ENCODE measurements at places on chromosomes 16 and 17.

DNA sequence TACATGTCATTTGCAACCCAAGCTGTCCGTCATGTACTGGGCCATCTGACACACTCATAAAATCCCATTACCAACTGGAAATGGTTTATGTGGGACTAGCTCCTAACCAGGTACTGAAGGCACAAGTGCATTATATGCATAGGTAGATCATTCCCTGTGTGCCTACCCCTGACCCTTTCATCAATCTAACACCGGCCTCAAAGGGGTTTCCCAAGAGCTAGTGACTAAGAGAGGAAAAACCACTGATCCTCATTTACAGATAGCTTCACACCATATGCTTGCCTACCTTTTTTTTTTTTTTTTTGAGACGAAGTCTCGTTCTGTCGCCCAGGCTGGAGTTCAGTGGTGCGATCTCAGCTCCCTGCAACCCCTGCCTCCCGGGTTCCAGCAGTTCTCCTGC is 449.8 kb downstream of the SLC39A11 start:
- DNase-seq, result no peak

DNA sequence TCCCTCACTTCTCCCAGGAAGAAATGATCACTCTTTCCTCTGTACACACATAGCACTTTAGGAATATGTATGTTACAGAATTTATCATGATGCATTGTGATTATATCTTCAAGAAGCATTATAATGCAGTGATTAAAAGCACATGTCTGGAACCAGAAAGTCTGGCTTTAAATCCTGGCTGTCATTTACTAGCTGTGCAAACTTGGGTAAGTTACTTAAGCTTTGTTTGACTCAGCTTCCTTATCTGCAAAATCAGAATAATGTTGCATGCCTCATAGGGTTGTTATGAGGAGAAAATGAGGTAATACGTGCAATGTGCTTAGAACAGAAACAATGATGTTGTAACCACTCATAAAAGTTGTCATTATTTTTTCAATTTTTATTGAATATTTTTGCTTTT is 156.3 kb upstream of the ZKSCAN2 start:
- DNase-seq, result no peak

DNA sequence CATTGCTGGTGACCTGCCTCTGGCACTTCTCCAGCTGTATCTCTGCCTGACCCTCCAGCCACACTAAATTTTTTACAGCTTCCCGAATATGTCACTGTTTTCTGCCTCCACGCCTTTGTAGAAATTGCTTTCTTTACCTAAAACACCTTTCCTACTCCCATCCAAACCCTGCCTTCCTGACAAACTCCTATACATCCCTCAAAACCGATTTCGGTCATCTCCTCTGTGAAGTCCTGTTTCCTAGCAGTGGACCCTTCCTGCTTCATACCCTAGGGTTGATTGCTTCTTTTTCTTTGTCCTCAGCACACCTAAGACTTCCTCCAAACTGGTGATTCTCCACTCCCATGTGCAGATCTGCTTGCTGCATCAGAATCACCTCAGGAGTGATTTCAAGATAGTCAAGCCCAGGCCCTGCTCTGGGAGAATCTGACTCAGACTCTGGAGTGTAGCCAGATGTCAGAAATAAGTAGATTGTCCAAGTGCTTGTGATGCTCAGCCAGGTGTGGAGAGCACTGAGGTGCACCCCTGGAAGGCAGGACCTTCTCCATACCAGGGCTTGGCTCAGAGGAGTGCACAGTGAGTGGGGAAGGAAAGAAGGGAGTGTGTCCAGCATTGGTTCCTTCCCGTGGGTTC is 184.2 kb downstream of the COPRS start:
- no peak for DNase-seq

- DNase-seq, result peak; percentile 1
Measured at GRCh38 chr17:1083451-1084187, 86.7 kb downstream of the TIMM22 start.

GRCh38 chr17:44384281-44384822 is 5.1 kb downstream of the ITGA2B start:
- no peak for DNase-seq

DNA sequence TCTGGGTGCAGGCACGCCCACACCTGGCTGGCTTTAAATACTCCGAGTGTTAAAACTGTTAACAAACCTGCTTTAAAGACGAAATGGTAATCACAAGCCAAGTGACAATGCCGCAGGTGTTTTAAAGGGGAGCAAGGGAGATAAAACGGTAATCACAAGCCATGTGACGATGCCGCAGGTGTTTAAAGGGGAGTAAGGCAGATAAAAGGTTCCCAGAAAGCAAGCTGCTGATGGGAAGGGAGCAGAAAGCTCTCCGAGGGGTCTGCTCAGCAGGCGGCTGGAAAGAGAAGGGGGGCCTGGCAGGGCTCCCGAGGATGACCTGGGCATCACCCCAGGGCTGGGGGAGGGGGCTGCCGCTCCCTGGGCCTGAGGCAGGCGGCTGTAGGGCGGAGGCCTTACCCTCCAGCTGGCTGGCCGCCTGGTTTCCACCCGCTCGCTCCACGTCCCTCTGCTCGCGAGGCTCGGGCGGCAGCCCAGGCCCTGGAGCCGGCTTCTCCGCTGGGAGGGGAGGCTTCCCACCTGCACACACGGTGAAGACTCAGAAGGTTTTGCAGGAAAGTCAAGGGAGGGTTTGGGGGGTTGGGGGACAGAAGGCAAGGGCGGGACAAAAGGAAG is 12.1 kb downstream of the NDUFAF8 start:
- DNase-seq, result peak; percentile 83

GRCh38 chr17:59838052-59838916 is 54.5 kb downstream of the TUBD1 start:
- no peak for DNase-seq

DNA sequence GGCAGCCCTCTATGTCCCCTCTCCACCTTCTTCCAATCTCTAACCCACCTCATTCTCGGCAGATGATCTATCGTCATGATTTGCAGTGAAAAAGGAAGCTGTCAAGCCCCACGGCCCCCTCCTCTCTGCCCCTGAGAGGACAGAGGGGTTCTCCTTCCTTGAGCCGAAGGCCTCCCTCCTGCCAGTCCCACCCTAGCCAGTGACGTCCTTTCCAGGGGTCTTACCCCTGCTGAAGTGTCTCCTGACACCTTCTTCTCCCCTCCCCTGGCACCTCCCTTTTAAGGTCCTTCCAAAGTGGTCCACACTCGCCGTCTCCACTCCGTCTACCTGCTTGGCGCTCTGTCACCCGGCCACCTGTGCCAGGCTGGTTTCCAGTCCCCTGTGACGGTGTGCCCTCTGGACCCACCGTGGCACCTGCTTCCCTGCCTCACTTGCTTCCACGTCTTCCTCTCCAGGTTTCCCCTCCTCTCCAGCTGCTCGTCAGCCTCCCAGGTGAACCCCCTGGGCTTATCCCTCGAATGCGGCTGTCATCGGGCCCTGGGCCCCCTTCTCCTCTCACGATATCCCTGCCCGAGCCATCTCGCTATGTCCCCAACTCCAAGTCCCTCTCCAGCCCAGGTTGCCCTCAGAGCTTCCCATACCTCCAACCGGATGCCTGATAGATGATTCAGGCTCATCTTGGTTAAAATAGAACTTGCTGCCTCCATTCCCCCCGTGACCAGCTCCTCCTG is 5.7 kb downstream of the CCDC102A start:
- DNase-seq, result no peak

DNA sequence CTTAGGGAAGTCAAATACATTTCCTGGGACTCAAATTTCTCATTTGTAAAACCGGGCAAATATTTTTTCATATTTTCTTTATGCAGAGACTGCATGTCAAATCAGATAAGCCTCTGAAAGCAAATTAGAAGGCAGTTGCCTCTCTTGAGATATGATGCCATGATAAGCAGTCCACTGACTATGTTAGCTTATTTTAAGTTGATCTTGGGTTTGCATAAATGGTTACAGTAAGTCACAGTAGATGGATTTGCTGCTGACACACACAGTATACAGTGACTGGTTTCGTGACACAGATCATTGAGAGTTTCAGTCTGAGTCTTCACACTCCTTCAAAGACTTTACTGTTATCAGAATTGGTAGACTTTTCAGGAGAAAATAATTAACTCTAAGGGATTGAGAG is 927.6 kb upstream of the CDH8 start:
- DNase-seq, result no peak

DNA sequence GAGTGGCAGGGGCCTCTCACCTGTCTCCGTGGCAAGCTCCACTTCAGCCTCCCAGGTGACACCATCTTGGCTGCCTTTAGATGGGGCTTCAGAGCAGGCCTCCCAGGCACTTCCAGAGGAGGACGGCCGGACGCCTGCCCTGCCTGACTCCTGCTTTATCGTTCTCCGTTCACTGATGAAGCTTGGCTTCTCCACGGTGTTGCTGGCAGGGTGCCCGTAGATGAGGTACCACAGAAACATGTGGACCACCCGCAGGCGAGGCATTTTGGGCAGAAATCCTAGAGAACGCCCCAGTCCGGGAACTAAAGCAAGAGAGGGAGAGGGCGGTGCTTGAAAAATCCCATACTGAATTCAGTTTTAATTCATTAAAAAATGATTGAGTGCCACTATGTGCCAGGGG is 54.5 kb downstream of the GTF3C1 start:
- no peak for DNase-seq

- DNase-seq, result no peak
Measured at GRCh38 chr17:81651692-81652091, 4.7 kb downstream of the PDE6G start.

GRCh38 chr16:84924331-84925091 is 86.8 kb downstream of the ZDHHC7 start:
- DNase-seq, result no peak
